Small intestine (tissue), 16 donors: ENCODE measurements at places on chromosomes 16 and 17.

DNA sequence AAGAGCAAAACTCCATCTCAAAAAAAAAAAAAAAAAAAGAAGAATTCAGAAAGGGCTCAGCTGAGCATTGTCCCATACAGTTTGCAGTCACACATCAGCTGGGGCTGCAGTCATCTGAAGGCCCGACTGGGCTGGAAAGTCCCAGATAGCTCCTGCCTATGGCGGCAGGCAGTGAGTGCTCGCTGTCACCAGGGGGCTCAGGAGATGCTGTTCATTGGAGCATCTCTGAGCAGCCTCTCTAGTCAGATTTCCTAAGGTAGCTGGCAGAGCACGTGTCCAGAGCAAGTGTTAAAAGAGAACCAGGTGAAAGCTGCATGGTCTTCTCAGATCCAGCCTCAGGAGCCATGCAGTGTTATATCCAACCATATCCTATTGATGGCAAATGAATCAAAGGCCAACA lies 75.8 kb downstream of the WSCD1 start:
- no peak for DNase-seq

GRCh38 chr16:89727406-89728120 lies 6.2 kb downstream of the ZNF276 start:
- no peak for DNase-seq

DNA sequence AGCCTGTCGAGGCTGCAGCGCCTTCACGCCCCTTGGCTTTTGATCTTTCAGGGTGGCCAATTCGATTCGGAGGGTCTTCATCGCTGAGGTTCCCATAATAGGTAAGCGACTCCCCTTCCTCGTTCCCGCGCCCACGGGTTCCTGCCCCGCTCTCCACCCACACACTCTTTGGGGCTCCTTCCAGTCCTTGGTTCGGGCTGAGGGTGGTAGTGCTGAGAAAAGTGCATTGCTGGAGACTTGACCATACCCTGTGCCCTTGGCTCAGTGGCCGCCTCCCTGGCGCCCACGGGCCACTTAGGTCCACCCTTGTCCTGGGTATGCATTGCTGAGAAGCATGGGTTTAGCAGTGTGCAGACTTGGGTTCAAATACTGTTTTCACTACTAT lies 491 bp downstream of the POLR2C start:
- no peak for DNase-seq

DNA sequence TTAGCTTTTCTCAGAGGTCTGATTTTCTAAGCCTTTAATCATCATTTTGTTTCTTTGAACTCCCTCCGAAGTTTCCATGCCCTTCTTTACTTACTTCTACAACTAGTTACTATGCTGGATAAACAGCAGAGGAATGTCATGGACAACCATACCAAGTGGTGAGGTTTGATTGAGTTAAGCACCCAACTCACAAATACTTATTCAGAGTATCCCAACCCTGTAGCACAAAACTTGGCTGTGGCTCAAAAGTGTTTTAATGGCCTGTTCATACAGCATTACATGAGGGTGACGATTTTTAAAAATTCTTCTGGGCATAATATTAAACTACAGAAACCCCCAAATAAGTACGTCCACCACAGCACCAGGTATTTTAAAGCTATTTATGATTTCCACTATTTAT lies 946.8 kb upstream of the SOX9 start:
- no peak for DNase-seq

GRCh38 chr17:73783945-73784603 lies 139.8 kb upstream of the SDK2 start:
- no peak for DNase-seq

DNA sequence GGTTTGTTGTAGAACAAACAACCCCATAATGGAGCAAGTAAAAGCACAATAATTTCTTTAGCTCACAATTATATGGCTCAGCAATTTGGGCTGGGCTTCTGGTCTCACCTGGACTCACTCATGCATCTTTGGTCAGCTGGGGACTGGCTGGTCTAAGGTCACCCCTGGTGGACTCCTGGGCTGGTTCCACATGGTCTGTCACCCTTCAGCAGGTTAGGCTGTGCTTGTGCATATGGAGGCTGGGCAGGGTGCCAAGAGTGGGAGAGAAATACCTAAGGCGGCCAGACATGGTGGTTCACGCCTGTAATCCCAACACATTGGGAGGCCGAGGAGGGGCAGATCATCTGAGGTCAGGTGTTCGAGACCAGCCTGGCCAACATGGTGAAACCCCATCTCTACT lies 27.0 kb upstream of the SMURF2 start:
- no peak for DNase-seq

- DNase-seq, result no peak
These were observed 55.9 kb downstream of the USP22 start for GRCh38 chr17:20986767-20987510.

- no peak for DNase-seq
These were observed 40.4 kb downstream of the TMEM11 start for GRCh38 chr17:21173543-21173942.

- peak; percentile 55 for DNase-seq
These were observed 26.5 kb downstream of the STAT3 start for GRCh38 chr17:42361781-42362186.

DNA sequence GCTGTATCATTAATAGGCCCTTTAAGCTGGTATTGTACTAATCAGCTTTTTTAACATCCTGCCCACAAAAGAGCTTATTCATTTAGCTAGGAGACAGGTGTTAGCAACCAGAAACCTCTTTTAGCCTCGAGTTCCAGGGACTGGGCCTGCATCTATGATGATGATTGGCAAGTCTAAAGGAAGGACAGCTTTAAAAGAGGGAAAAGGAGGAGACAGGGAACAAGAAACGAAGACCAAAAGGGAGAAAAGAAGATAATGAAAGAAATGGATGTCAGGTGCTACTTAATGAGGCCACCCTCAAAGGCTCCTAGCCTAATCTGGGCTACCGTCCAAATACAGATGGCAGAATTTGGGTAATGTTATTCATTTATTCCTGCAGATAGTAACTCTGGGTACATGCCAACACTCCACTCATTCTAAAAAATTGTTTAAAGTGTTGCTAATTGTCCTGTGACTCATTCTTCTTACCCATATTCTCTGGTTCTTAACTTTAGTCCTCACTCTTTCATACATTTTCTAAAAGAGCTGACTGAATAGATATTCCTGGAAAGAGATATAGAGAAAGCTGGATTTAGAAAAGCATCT lies 18.7 kb upstream of the RFFL start:
- DNase-seq, result no peak

DNA sequence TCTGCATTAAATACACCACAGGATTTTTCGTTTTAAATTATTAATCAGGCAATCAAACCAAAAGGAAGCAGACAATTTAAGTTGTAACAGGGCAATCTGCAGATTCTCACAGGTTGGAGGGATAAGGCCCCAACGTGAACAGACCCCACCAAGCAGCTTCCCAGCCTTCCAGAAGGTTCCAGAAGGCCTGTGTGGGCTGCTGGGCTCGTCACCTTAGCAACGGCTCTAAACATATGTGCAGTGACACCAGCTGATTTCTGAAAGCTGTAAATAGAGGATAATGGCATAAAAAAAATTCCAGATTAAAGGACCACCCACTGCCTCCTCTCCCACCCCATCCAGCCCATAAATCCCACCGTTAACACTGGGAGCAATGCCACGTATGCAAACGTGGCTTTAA lies 123.8 kb downstream of the ZNF778 start:
- DNase-seq, result no peak

DNA sequence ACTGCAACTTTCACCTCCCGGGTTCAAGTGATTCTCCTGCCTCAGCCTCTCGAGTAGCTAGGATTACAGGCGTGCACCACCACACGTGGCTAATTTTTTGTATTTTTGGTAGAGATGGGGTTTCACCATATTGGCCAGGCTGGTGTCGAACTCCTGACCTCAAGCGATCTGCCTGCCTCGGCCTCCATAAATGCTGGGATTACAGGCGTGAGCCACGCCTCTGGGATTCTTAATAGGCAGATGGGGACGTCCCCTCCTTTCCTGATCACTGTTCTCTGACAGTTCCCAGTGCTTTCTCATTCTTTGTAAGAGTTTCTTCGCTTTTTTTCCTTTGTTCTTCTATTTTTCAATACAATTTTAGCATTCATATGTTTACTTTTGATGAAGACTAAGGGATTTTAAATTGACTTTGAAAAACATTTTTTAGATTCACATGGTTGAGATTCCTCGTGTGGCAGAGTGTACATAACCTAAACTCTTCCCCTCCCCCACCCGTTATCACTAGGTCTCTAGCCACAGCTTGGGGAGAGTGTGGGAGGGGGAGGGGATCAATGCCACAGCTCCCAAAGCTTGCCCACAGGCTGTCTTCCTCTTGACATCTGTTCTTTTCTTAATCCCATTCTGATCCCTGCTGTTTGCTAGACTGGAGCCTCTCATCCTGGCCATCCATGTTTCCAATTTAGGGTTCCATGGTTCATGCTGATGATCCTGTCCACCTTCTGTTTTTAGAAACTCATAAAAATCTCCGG lies 11.0 kb downstream of the ADORA2B start:
- DNase-seq, result no peak

DNA sequence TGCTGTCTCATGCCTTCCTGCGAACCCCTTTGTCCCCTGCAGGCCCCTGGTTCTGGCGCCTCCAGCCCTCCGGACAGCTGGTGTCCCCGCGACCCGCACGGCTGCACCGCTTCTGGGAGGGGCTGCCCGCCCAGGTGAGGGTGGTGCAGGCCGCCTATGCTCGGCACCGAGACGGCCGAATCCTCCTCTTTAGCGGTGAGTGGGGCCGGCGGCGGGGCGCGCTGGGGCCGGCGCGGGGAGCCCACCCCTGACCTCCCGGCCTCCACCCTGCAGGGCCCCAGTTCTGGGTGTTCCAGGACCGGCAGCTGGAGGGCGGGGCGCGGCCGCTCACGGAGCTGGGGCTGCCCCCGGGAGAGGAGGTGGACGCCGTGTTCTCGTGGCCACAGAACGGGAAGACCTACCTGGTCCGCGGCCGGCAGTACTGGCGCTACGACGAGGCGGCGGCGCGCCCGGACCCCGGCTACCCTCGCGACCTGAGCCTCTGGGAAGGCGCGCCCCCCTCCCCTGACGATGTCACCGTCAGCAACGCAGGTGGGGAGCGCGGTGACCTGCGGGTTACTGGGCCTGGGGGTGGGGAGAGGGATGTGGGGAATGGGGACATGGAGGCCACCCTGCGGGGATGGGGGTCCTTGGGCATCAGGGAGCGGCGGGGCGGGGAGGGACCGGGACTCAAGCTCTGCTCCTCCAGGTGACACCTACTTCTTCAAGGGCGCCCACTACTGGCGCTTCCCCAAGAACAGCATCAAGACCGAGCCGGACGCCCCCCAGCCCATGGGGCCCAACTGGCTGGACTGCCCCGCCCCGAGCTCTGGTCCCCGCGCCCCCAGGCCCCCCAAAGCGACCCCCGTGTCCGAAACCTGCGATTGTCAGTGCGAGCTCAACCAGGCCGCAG lies 7.1 kb upstream of the IL32 start:
- peak; percentile 80 for DNase-seq

DNA sequence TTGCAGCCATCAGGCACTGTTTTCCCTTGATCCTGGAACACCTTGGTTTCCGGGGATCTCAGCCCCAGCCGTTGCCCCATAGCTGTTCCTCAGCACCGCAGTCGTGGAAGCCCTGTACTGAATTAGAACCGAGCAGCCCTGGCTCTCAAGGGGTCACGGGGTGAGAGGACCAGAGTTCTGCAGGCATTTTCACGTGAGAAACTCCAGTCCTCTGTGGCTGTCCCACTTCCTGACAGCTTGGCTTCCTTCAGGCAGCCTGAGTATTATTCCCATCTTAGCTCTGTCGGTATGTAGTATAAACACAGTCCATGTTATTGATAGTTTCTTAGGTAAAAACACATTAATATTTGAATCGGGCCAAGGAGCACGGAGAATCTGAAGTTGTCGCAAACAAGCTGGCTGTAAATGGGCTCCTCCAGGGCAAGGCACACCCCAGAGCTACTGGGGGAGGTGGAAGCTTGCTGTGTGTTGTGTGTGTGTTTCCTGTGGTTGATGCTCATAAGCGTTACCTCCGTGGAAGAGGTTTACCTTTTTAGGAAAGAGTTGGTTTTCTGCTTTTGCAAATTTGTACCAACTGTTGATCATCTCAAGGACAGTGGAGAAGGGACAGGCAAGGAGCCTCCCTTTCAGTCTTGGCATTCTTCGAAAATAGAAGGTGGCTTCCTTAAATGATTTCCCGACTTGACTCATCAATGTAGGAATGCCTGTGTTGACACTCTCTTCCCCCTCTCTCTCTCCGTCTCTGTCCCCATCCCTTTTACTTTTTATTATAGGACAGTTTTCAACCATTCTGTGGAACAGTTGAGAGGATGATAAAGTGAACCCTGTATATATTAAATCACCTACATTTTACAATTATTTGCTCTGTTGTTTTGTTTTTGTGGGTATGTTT lies 208.9 kb upstream of the CHMP6 start:
- DNase-seq, result peak; percentile 35

DNA sequence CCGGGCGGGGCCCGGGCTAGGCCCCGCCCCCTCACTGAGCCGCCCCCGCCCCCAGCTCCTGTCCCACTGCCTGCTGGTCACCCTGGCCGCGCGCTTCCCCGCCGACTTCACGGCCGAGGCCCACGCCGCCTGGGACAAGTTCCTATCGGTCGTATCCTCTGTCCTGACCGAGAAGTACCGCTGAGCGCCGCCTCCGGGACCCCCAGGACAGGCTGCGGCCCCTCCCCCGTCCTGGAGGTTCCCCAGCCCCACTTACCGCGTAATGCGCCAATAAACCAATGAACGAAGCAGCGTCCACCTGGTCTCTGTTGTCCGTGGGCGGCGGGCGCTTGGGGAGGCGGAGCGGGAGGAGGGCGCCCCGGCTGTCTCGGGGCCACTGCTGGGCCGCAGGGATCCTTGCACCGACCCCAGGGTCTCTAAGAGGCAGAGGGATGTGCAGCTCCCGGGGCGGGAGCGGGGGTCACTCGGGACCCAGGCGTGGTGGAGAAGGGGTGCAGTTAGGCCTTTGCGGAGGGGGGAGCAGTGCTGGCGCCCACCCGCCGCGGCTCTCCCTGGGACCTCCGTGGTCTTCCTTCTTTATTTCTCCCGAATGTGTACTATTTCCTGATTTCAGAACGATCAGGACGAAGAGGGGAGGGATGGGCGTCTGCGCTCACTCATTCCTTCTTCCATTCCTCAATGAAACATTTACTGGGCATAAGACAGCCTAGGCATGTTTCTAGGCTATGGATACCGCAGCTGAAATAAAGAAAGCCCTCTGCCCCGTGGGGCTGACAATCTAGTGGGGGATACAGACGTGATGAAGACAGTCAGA lies 2.0 kb downstream of the HBZ start:
- no peak for DNase-seq

DNA sequence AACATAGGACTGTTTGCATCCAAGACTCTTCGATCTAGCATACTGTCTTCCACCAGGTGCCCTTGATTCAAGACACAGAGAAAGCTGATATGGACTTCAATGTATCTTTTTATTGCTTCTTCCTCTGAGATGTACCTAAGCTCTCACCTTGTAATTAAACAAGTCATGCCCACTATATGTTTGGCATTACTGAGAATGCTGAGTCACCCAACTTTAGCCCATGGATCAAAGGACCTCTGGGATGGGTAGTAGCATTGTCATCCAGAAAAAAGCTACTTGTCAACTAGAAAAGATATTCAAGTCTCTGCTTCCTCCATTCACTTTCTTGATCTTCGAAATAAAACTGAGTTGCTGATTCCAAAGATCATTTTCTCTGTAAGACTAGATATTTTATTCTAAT lies 37.8 kb downstream of the CDH8 start:
- DNase-seq, result no peak

- no peak for DNase-seq
These were observed 127.3 kb downstream of the PRKCA start for GRCh38 chr17:66429680-66430079.

- DNase-seq, result peak; percentile 50
These were observed 21.4 kb downstream of the RPS6KB1 start for GRCh38 chr17:59914274-59914854.
